ENCODE measurements at places on chromosomes 2 and 18. TPM values are rescaled to one million over a fixed set of nuclear protein-coding genes. Genes with fewer than 3 reads are reported as not detected.

DNA sequence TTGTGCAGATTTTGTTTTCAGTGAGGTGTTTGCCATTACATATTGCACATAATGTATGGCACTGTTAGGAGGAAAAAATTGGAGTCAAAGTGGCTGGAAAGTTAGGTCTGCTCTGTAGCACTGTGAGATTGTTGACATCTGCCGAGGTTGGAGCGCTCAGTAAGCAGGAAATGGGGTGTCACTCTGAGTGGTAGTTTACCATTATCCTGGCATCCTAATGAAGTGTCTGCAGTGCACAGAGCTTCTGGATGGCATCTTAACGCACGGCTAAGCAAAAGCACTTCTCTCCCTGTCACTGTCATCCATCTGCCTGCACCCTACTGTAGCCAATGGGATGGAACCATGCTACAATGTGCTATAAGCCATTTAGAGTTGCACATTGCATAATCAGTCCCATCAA is 561.9 kb downstream of the ARHGAP15 start:
- no peak overlapping the region for H3K4me3 ChIP-seq
- no peaks in the 10 kb centered on the region for H3K36me3 ChIP-seq
- H3K27me3 ChIP-seq, result no peaks in the 10 kb centered on the region
- no peak for DNase-seq

DNA sequence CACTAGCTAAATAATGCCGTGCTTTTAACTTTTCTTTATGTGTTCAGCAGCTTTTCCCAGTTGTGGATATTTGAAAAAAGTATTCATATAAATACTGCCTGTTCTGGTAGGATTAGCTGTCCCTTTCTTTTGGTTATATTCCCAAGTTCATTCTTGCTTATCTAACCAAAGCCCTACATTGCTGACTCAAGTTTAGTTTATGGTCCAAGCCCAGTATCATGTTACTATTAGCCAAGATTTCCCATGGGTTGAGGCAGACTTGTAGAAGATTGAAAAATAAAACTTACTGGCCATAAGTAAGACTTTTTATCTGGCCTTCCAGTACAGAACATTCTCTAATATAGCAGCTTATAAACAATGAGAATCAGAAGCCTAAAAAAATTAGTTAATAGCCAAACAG is 49.7 kb upstream of the NFE2L2 start:
- H3K4me1 ChIP-seq, result peaks cover 9% of the 10 kb centered on the region
- no peak overlapping the region for H3K27ac ChIP-seq
- no peak for DNase-seq

Gene COLEC12
- 19.1 TPM for polyA plus RNA-seq

DNA sequence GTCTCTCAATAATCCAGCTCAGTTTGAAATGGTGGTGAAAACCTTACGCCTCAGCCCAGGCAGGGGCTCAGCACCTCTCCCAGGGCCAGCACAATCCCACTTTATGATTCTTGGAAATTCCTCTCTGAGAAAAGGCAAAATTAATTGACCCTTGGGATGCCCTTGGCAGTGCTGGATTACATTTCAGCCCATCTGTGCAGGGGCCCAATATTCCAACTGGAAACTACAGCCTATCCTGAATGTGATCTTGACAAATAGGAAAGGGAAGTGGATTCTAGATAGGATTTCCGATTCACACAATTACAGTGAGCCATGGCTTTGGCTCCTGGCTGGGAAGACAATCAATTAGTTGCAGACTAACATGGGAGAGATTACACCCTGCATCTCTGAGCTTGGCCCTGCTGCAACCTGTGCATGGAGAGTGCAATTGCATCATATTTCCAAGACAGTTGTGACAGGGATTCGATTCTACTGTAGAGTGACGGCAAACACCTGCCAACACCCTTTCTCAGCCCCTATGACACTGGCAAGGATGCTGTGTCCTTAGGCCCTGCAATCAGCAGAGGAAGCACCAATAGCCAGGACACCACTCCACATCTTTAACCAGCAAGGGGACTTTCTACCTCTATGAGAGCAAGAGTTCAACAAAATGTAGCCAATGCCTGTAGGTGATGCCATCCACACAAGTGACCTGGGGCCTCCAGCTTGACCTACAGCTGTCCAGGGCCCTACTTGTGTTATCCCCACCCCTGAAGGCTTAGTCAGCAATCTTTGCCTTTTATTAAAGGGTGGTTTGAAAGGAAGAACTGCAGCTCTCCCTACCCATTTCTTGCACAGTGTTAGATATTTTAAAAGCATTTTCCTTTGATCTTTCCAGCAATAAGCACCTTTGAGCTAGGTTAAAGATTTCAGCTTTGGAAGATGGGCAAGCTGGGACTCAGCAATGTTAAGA is 187.2 kb upstream of the HS6ST1 start:
- no peaks in the 10 kb centered on the region for H3K4me1 ChIP-seq
- no peaks in the 10 kb centered on the region for H3K36me3 ChIP-seq
- no peak overlapping the region for H3K27ac ChIP-seq
- H3K4me3 ChIP-seq, result no peak overlapping the region

GRCh38 chr2:67164771-67165522 is 232.2 kb upstream of the ETAA1 start:
- no peaks in the 10 kb centered on the region for H3K27me3 ChIP-seq
- no peak overlapping the region for H3K4me3 ChIP-seq
- no peak overlapping the region for H3K27ac ChIP-seq
- no peaks in the 10 kb centered on the region for H3K36me3 ChIP-seq

Gene KIF3C
- 9.7 TPM for polyA plus RNA-seq

Gene DCC
- 0.58 TPM for polyA plus RNA-seq

Data from large intestine (tissue), 12 donors.